ENCODE measurements at places on chromosomes 7 and 10.

- no peak for DNase-seq
These were observed 327.0 kb downstream of the RNLS start for GRCh38 chr10:88256013-88256680.

DNA sequence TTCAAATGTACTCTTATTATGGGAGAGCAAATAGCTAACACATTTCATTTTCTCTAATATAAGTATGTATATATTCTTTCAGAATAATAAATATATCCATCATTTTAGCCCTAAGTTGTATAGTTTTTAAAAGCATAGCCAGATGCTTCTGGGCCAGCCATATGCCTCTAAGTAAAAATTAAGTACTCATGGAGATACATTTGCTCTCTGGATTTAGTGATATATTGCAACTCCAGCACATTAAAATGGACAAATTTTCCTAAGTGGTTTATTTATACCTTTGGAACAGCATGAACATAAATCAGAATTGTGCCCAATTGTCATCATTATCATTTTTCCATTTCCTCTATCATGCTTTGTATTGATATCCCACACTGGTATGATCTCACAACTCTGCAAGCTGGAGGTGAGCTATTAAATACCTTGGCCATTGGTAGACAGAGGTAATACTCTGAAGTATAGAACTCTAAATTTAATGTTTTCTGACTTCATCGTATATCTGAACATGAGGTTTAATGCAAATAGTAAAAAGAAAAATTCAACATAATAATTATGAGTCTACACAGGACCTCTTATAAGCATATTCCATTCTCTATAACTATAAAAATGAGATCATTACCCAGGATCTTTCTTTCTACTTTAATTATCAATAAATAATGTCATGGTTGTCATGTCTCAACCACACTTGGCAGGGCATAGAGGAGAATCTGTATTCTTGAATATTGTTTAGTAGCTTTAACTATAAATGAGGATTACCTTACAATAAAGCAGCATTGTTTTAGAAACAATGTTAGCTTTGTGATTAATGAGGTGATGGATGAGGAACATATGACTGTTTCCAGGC is 90.8 kb downstream of the AGMO start:
- no peak for DNase-seq

DNA sequence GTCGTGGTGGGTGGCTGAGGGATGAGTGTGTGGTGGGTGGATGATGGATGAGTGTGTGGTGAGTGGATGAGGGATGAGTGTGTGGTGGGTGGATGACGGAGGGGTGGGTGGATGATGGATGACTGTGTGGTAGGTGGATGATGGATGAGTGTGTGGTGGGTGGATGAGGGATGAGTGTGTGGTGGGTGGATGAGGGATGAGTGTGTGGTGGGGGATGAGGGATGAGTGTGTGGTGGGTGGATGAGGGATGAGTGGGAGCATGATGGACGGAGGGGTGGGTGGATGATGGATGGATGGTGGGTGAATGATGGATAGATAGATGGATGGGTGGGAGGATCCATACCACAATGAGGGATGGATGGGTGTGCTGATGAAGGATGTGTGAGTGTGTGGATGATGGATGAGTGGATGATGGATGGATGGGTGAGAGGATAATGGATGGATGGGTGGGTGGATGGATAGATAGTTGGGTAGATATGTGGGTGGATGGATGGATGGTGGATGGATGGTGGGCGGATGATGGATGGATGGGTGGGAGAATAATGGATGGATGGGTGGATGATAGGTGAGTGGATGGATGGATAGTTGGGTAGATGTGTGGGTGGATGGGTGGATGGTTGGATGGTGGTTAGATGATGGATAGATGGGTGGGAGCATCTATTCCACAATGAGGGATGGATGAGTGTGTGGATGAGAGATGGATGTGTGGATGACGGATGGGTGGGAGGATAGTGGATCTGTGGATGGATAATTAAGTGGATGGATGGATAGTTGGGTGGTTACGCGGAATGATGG is 266.8 kb downstream of the CELF2 start:
- no peak for DNase-seq

DNA sequence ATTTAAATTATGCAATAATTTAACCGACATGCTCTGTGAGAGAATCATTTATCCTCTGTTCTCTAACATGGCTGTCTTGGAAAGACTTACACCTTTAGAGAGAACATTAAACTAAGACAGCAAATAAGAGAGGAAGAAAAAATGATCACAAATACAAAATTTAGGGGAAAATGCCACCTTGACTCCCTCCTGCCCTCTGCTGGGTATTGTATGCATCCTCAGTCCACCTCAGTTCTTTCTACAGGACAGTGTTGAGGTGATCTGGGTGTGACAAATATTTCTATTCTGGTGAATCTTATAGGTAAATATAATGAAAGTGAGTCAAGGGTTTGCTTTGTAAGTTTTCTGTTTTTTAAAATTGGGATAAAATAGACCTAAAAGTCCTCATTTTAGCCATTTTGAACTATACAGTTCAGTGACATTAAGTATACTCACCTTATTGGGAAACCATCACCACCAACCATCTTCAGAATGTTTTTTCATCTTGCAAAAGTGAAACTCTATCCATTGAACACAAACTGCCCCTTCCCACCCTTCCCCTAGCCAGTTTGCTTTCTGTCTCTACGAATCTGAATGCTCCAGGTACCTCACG is 61.5 kb upstream of the ELMO1 start:
- peak; percentile 38 for DNase-seq

DNA sequence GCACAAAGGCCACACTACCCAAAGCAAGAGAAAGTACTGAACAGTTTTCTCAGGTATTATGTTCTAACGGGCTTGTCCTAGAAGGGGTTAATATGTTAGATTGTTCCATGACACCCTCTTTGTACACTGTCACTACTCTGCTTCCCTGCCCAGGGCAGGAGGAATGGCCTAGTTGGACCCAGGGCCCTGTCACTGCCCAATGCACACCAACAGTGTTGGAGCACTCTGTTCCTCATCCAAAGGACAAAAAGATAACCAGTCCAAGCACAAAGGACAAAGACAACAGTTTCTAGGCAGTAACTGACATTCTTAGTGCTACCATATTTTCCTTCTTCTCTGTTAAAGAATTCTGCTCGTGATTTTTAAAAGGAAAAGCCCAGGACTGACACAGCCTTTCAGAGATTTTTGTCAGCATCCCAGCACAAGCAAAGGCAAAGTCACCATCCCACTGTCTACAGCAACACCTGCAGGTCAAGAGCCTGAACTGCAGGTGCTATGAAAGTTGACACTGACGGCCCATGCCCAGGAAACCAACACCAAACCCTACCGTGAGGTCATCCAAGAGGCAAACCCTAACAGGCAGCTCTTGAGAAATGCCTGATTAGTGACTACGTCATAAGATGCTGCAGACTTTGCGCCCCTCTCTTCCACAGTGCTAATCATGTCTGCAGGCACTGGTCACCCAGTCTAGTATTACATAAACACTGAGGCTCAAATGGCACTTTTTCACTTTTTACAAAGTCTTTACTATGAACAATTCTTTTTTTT is 13.2 kb downstream of the NUDCD3 start:
- peak; percentile 81 for DNase-seq

GRCh38 chr7:151089893-151090730 is 3.8 kb downstream of the AGAP3 start:
- no peak for DNase-seq

GRCh38 chr7:1322240-1323110 is 89.8 kb downstream of the UNCX start:
- no peak for DNase-seq

- DNase-seq: no peak
These were observed 143.8 kb downstream of the TPST1 start for GRCh38 chr7:66348959-66349358.

DNA sequence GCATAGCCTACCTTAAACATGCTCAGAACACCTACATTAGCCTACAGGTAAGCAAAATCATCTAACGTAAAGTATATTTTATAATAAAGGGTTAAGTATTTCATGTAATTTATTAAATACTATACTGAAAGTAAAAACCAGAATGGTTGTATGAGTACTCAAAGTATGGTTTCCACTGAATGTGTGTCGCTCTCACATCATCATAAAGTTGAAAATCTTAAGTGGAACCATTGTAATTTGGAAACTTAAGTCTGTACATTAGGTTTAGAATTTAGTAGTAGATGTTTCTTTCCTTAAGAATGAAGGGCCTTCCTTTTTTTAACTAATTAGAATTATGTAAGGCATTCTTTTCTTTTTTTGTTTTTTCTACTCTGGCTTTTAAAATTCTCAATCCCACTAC is 240.0 kb upstream of the AOAH start:
- DNase-seq: no peak

- no peak for DNase-seq
These were observed 76.5 kb upstream of the ADRB1 start for GRCh38 chr10:113967126-113967525.

- no peak for DNase-seq
These were observed 106.2 kb upstream of the CELF2 start for GRCh38 chr10:10911471-10911921.

DNA sequence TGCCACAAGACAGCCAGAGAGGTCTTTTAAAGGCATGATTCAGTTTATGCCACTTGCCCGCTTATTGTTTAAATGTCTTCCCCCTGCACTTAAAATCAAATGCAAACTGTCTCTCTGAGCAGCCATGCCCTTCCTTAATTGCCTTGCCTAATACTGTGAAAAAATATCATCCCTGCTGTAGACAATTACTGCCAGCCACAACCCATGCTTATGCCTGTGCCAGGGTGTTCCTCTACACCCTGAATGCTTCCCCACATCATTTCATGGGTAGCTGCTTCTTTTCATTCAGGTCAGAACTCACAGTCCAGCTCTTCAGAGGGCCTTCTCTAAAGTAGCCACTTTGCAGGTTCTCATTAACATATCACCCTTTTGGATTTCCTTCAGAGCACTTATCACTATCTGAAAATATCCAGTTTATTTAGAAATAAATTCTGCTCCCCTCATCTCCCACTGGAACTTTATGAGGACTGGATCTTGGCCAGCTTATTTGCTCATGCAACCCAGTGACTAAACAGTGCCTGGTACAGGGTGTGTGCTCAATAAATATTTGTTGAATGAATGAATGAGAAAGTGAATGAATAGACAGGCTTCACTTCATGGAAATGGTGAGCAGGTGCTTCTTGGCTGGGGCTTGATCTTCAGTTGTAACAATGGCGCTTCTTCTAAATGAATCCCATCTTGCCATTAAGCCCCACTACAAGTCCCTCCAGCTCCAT is 162.4 kb upstream of the MDFIC start:
- DNase-seq: no peak

DNA sequence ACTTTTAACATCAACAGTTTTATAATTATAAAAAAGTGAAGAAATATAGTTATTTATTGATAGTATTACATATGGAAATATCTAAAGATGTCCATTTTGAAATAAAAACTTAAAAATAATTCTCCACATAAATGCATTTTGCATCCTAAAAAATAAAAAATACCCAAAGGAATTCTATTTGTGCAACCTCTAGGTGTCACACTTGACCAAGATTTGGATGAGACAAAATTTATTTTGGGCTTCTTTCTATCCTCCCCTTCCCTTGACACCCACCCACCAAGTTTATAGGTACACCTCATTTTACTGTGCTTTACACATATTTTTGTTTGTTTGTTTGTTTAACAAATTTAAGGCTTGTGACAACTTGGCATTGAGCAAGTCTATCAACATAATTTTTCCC is 3.3 kb upstream of the THSD7A start:
- DNase-seq: no peak

GRCh38 chr7:115135769-115136410 is 214.0 kb downstream of the MDFIC start:
- no peak for DNase-seq

- DNase-seq: no peak
These were observed 6.3 kb upstream of the AQP1 start for GRCh38 chr7:30905078-30906012.

DNA sequence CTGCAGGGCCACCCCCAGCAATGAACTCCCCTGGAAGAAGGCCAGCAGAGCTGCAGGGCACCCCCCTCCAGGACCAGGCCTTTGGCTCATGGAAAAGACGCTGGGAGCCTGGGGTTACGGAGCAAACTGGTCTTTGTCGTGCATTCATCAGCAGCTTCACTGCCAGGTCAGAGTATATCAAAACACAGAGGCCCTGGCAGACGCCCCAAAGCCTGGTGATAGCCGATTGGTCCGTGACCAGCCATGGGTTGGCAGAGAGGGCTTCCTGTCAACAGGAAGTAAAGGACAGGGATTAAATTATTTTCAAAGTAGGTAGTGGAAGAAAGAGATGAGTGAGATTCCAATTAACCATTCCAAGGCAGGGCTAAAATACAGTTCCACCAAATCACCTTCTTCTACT is 9.0 kb downstream of the PRKAG2 start:
- DNase-seq: no peak

DNA sequence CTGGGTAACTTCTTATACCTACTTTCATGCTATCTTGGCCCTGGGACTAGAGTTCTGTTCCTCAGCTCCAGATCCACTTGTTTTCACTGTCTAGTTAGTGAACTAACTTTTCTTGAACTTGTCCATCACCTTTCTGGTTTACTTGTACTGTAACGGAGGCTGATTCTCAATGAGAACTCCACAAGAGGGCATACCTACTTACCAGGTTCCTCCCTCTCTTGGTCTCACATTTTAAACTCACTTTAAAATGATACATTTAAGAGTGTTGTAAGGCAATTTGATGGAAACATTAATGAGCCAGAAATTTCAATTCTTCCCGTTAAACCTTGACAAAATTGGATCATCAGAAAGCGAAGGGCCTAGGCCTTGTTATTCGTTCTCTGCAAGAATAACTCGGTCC is 111.6 kb downstream of the MAGI2 start:
- DNase-seq: no peak

DNA sequence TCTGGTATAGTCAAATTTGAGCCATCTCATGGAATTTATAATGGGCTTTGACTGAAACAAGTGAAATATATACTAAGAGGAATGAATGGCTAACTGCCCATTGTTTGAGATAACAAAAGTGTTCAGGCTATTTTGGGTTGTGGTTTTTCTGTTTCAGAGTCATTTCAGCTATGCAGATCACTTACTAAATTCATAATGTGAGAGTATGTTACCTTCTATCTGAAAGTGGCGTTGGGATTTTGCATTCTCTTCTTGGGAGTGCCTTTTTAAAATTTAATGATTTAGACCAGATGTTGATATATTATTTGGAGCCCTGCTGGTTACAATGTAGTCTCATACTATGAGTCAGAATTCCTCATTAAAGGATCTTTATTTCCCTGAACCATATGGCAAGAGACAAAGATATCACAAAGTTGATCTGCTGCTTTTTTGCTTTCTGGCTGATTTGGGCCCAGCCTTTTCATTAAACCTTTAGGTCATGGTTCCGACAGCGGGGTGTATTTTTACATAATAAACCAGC is 10.4 kb downstream of the VCL start:
- no peak for DNase-seq

GRCh38 chr7:142787034-142787768 is 16.4 kb downstream of the PRSS2 start:
- DNase-seq: no peak
